ENCODE measurements at places on chromosomes 4 and X. TPM values are rescaled to one million over a fixed set of nuclear protein-coding genes. Genes with fewer than 3 reads are reported as not detected.

The NHSL2 gene
- 0.81 TPM for total RNA-seq

The ARMCX2 gene
- total RNA-seq = 91.0 TPM

The DGKK gene
- not detected for total RNA-seq

The DIAPH2 gene
- 16.7 TPM for total RNA-seq

The NIPAL1 gene
- total RNA-seq = 1.6 TPM

The PLAC8 gene
- total RNA-seq = 3.4 TPM

The H2BW2 gene
- total RNA-seq = not detected

The CT45A1 gene
- total RNA-seq = not detected

The LNX1 gene
- 2.9 TPM for total RNA-seq

The OTUD6A gene
- total RNA-seq = not detected

The MAGED4 gene
- 19.8 TPM for total RNA-seq

The SRPX2 gene
- total RNA-seq = 115 TPM

The TKTL2 gene
- total RNA-seq = not detected

The BEND4 gene
- not detected for total RNA-seq

The GLOD5 gene
- total RNA-seq = not detected

The RNF128 gene
- not detected for total RNA-seq

Data from cardiac atrium fibroblast (primary cell).